ENCODE measurements at places on chromosomes 7 and 10.

GRCh38 chr10:87799860-87800259, 18.2 kb downstream of the ATAD1 start:
- DNase-seq, result no peak

DNA sequence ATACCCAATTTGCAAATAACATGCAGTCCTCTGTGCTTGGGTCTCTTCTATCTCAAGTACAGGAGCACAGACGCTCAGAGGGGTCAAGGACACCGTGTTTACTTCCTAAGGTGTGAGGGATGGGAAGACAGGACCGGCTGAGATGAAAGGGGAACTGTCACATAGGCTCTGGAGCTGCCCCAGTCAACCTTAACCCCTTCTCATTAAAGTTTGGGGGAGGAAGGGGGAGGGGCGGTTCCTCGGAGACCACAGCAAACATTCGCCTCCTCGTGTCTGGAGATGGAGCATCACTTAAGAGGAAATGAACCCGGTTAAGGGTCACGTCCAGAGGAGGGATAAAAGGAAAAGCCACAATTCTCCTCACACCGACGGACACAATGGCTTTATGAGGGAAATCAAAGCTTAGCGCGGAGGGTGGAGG, 1.1 kb downstream of the SH3PXD2A start:
- DNase-seq, result no peak

- no peak for DNase-seq
Measured at GRCh38 chr7:124575176-124575575, 190.4 kb downstream of the GPR37 start.

- no peak for DNase-seq
Measured at GRCh38 chr10:30171601-30172000, 112.2 kb upstream of the JCAD start.

DNA sequence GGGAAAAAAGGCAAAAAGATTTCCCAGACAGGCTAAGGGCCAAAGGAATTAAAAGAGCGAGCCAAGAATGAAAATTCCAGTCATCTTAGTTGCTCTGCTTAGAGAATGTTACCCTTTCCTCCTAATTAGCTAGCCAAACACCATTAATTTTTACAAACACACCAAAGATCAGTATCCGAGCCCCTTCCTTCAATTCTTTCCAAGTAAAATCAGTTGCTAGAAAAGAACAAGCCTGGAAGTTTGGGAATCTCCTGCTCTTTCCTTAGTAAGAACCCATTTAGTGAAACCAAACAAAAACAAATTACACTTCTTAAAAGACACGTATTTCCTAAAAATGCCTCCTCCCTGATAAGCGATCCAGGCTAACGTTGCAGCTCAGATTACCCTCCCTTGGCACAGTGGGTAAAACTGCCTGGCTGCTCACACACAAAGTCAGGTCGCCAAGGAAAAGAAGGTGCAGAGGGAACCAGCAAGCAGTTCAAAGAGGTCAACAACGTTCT, 57.1 kb upstream of the ABLIM1 start:
- no peak for DNase-seq

GRCh38 chr7:81273601-81274397, 354.9 kb upstream of the SEMA3C start:
- no peak for DNase-seq

DNA sequence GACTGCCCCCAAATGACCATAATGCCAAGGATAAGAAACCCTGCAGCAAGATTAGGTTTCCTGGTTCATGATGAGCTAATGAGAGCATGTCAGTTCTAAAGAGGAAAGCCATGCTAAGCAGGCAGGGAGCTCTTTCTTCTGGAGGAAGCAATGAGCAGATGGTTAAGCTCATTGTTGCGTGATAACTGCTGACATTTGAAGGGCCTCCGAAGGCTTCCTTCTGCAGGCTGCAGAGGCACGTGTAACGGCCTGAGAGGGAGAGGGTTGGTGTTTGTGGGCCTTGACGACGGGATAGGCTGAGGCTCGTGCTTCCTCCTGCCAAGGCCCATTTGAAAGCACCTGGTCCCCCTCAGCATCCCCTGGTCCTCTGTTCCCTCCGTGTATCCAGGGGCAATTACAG, 63.5 kb upstream of the BTBD16 start:
- DNase-seq, result peak; percentile 27

DNA sequence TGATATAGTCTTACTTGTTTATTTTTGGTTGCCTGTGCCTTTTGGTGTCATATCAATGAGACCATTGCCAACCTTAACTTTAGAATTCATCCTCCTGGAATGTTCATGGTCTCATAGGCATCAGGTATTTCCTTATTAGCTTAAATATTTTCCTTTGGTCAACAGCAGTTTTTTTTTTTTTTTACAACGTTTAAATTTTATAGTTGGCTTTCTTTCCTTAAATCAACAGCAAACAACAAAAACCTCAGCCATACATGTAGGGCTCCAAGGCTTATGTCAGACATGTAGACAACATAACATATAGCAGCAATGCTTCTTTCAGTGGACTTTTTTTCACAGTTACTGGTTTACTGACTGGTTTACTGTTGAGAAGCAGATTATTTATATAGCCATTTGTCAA, 22.7 kb downstream of the ENTPD7 start:
- no peak for DNase-seq

DNA sequence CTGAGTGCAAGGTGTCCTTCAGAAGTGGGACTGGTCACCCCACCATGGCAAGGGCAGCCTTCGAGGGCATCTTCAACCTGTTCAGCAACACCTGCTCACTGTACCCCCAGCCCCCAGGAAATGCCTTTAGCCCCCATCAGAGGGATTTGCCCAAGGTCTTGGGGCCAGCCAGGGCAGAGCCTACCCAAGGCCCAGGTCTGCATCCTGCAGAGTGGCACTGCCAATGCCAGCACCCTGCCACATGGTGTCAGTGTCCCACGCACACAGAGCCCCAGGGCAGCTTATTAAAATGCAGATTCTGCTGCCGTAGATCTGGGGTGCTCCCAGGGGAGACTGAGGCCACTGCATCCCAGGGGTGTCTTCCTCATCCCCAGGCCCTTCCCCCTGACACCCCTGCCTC, 106.2 kb upstream of the KCTD7 start:
- no peak for DNase-seq

DNA sequence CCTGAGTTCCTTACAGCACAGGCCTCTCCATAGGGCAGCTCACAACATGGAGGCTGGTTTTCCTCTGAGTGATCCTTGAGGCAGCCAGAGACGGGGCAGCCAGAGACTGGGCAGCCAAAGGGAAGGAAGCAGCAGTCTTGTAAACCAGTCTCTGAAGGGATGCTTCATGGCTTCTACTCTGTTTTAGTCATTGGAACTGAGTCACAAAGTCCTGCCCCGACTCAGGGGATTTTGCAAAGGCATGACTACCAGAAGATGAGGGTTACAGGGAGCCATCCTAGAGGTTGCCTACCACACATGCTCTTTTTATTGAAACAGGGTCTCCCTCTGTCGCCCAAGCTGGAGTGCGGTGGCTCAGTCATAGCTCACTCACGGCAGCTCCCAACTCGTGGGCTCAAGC, 44.4 kb upstream of the COMMD3 start:
- no peak for DNase-seq

DNA sequence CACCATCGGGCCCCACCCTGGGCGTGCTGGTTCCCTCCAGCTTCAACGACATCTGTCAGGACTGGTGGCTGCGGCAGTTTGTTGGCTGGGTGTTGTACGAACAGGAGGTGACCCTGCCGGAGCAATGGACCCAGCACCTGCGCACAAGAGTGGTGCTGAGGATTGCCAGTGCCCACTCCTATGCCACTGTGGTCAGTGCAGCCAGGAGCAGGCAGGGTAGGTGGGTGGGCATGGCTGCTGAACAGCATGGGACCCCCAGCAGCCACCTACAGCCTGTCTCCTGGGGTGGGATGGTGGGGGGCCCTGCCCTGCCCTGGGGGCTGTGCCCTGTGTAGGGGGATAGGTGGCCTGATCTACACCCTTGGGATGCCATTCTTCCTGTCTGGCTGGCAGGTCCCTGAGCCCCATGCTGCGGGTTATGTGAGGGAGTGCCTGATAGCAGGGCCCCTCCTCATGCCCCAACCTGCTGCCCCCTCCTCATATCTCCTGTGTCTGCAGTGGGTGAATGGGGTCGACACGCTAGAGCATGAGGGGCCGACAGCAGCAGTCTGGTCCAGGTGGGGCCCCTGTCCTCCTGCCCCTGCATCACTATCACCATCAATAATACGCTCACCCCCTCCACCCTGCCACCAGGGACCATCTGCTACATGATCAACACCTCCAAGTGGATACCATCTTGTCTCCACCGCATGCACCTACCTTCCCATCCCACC, 56.9 kb downstream of the ZNF727 start:
- no peak for DNase-seq

DNA sequence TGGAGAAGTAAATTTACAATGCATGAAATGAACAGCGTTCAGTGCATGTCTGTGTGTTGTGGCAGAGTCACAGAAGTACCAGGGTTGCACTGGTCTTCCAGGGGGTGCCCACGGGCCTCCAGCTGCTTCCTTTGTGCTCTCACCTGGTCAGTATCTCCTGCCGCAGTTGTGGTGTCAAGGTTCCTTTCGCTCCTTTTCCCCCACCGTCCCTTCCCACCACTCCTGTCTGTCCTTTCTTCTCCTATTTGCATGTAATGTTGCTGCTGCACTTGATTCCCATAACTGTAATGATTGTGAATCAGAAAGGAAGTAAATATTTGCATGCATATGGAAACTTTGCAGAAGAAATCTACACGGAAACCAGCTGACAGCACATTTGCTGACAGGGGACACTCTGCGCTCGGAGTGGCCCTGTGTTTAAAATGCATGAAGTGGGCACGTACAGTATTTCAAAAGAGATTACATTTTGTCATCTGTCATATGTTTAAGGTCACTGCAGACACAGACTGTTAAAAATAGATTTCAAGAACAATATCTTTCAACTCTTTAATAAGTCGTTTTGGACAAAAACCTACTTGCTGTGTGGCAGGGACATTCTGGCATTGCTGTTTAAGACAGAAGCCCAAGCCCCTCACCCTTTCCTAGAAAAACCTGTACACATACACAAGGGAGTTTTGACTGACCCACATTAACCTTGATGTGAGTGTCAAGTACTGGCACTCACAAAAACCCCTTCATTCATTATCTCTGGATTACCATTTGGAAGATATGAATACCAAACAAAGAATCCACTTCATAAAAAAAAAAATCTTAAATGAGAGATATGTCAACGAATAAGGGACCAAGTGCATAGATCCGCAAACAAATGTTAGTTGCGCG, 336.7 kb upstream of the KLF6 start:
- no peak for DNase-seq

DNA sequence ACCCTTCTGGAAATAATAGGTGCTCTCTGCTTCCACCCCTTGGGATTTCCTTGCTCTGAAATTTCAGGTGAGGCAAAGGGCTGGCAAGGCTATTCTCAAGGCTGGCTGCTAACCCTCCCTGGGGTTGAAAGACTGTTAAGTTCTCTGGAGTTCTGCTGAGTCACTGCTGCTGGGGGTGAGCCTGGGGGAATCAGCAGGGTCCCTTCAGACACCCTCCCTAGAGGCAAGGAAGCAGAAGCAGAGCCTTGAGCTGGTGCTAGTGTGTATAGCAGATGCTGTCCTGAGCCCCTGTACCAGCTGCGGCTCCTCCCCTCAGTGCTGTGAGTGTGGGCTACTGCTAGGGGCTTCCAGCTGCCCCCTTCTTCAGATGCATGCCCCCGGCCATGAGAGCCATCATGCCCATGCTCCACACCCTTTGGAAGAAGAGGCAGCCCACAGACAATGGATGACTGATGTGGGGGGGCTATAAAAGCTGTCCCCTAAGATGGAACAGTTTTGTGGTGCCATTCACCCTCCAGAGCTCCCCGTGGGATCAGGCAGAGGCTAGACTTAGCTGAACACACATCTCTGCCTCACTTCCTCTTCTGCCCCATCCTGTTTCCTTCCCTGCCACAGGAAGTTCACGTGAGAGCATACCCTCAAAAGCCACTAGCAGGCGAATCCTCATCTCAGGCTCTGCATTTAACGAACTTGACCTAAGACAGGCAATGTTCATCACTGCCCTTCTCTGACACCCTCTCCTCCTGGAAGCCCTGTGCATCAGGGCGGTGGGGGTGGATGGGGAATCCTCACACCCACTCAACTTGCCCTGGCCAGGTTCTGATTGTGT, 91.8 kb downstream of the SH3PXD2A start:
- DNase-seq, result no peak

GRCh38 chr10:132432176-132432540, 35.2 kb downstream of the PWWP2B start:
- no peak for DNase-seq

- DNase-seq, result peak; percentile 33
Measured at GRCh38 chr10:100433253-100434240, 29.3 kb upstream of the WNT8B start.

- no peak for DNase-seq
Measured at GRCh38 chr10:81068460-81068859, 530.8 kb downstream of the SH2D4B start.

DNA sequence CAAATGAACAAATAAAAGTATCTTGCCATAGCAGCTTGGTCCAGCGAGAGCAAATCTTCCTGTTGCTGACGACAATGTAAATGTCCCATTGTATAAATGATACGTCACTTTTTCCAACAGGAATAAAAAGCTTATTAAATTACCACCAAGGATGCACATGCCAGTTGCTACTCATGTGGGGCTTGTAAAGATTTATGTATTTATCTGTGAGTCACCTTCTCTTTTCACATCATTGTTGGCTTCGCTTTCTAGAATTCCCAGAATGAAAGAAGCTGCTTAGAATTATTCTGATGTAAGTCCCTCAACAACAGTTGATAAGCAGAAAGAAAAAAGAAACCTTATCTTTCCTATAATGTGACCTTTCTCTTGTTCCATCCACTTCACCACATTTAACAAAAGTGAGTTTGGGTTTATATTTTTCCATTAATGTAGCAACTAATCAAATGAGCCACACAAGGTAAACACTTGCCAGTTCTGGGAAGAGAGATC, 22.4 kb downstream of the DNAJC12 start:
- no peak for DNase-seq

DNA sequence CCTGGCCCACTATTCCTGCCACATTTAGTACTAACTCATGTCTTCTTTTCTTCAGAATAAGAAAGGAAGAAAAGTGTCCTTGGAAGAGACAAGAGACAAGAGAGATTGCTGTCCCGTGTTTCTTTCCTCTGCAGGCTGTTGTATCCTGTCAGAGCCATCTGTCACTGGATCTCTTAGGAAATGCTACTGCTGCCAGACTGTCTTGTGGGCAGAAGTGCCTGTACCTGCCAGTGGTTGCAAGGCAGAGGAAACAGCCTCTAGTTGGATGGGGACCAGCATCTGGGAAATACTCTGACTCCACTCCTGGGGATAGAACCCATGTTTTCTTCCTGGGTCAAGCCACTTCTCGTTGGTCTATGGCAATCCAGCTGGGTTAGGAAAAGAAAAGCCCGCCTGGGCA, 16.7 kb upstream of the MAP3K8 start:
- DNase-seq, result peak; percentile 19

- no peak for DNase-seq
Measured at GRCh38 chr10:116536810-116537209, 8.9 kb upstream of the PNLIP start.

GRCh38 chr7:120856621-120857352, 1.2 kb downstream of the TSPAN12 start:
- peak; percentile 42 for DNase-seq

- DNase-seq, result no peak
Measured at GRCh38 chr10:69644658-69645295, 14.7 kb downstream of the FAM241B start.

GRCh38 chr7:50724526-50725520, 57.9 kb downstream of the GRB10 start:
- no peak for DNase-seq

- no peak for DNase-seq
Measured at GRCh38 chr10:10831085-10831484, 186.6 kb upstream of the CELF2 start.
